HCEC 1CT (cell line): ENCODE measurements at places on chromosomes 7 and 10.

GRCh38 chr7:41047789-41048191 lies 655.1 kb downstream of the INHBA start:
- peak; percentile 89 for DNase-seq

- no peak for DNase-seq
Observed at GRCh38 chr7:32167815-32168214, 97.6 kb upstream of the PDE1C start.

DNA sequence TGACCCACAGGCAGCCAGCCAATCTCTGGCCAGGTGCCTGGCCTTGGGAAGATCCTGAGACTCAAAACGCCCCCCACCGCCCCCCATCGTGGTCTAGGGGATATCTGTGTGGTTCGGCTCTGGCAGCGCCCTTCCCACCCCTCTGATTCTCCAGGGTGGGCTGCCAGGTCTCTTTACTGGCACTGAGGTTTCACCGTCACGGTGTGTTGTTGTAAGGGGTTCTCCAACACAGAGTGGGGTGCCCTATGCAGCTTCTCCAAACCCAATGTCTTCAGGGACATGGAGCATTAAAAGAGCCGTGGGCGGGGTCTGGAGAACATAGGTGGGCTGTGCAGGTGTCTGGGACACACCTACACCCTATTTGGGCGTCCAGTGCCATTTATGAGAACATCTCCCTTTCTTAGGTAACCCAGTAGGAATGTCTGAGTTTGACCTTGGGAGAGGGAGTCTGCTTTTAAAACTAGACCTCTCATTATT lies 1.5 kb downstream of the MAFK start:
- DNase-seq, result no peak

GRCh38 chr10:114831186-114831867 lies 9.7 kb downstream of the FHIP2A start:
- no peak for DNase-seq

GRCh38 chr7:36208997-36209813 lies 56.2 kb downstream of the EEPD1 start:
- peak; percentile 41 for DNase-seq
